ENCODE measurements at places on chromosomes 12 and 14.
A peak's percentile ranks its signal among the peaks of the same experiment; 100 is the strongest.

GRCh38 chr12:127650626-127651025 is 616.3 kb upstream of the TMEM132C start:
- DNase-seq, result no peak

GRCh38 chr12:117321572-117321971 is 39.9 kb downstream of the NOS1 start:
- no peak for DNase-seq

GRCh38 chr12:102051431-102051965 is 10.3 kb downstream of the WASHC3 start:
- DNase-seq, result no peak

GRCh38 chr14:72420749-72421474 is 473.0 kb downstream of the DPF3 start:
- peak; percentile 39 for DNase-seq

DNA sequence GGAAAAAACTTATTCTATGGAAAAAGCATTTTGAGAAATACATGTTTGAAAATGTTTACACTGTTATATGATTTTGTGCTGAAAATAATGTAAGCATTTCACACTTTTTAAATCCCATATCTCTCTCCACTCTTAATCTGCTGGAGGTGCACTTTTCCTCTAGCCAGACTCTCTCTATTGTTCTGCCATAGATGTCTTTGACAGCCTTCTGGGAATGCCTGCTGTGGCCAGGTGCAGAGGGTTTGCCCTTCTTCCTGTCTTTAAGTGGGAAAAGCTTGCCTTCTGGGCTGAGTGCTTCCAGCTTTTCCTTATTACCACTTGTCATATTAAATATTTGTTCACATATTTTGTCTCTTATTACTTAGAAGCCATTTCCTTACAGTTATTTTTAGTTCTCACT is 60.1 kb upstream of the PPM1H start:
- no peak for DNase-seq

- DNase-seq, result no peak
Measured at GRCh38 chr14:64951724-64952123, 9.2 kb upstream of the GPX2 start.

DNA sequence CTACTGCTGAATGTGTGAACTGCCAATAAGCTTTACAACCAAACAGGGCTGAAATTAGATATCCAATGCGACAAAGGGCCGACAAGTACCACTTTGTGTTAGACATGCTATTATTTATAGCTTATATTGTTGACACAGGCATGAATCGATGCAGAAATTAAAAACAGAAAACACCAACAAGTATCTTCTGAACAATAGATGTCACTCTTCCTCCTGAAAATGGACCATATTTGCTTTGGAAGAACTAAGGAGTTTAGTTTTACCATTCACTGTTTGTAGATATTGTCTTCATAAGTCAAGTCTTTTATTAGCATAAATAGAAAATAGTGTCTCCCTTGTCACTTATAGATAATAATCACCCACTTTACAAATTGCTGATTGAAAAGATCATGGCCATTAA is 86.5 kb downstream of the LRIG3 start:
- no peak for DNase-seq

GRCh38 chr12:126819554-126819953 is 1447.4 kb upstream of the TMEM132C start:
- DNase-seq, result no peak

GRCh38 chr14:50594577-50595316 is 34.8 kb downstream of the ATL1 start:
- DNase-seq, result no peak

DNA sequence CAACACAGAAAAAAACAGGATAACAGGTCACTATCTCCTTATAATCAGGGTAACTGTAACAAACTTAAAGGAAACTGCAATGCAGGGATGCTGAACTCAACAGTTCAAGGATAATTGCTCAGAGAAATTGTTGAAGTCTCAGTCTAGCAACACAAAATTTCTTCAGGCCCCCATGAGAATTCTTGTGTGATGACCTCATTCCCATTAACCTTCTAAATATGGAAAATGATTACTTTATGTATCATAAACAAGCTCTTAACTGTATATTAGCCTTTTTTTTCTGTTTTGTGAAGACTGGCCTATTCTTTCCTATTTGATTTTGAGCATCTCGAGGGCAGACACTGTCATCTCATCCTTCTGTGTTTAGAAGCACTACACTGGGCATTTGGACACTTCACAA is 47.1 kb downstream of the IGF1 start:
- DNase-seq, result no peak
